ENCODE measurements at places on chromosomes 16 and 17.

DNA sequence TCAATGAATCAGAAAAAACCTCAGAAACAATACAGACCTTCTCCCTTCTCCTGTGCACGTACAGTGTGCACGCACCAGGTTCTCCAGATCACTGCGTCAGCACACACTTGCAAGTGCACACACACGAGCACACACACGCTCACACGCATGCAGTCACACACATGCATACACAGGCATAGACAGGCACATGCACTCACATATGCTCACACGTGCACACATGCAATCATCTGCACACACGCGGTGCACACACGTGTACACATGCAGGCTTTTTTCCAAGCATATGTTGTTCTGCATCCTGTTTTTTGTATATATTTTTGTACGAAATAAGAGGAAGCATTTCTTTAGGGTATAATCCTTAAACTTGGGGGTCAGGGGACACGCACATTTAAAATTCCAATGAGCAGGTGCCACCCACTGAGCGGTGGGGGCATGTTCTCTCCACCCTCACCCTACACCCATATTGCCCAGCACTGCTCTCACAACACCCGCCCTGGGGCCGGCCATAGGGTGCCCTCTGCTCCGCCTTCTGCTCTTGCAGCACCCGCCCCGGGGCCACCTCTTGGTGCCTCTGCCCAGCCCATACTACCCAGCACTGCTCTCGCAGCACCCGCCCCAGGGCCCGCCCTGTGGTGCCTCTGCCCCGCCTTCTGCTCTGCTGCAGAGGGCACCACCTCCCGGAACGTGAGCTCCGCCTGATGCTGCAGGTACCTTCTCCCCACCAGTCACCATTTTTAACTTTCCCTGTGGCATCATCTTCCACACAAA is 20.9 kb downstream of the KLHDC4 start:
- no peak for DNase-seq

DNA sequence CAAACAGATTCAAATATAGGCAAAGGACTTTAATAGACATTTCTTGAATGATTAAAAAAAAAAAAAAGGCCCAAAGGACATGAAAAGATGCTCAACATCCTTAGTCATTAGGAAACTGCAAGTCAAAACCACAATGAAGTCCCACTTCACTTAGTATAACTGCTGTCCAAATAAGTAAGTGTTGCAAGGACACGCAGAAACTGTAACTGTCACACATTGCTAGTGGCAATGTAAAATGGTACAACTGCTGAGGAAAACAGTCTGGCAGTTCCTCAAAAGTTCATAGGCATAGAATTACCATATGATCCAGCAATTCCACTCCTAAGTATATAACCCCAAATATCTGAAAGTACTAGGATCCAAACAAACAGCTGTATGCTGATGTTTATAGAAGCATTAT is 112.7 kb downstream of the BRIP1 start:
- DNase-seq = no peak

DNA sequence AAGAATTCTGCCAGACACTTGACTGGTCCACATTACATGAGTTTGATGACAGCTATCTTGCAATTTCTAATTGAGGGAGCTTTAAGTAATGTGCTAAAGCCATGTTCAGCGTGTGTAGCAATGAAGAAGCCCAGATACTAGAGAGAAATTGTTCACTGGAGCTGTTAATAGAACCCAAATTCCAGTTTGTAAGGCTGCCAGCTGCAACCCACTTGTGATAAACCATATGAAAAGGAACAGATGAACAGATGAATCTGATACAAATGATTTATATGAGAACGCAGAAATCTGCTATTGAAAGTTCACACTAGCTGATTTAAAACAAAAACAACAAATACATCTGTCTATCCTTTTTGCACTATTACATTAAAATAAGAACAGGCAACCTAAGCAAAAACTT is 6.2 kb downstream of the NACA2 start:
- no peak for DNase-seq

DNA sequence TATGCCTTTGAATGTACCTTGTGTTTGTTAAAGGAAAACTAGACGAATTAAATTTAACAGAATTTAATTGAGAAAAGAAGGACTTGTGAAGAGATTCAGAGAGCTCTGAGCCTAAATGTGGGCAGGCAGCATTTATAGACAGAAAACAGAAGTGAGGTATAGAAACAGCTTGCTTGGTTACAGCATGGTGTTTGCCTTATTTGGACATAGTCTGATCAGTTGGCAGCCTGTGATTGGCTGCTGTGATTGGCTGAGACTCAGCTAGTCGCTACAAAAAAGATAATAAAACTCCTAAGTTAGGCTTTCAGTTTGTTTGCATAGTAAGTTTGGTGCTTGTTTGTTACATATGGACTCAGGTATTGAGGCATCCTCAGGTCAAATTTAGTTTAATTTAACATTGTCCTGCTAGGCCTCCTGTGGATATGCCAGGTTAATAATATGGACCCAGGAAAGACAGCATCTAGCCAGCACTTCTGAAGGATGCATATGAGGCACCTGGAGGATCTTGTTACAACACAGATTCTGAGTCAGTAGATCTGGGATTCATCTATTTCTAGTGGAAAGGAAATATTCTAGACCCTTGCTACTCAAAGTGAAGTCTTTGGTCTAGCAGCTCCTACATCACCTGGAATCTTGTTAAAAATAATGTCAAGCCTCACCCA is 43.4 kb downstream of the SLFN5 start:
- DNase-seq = no peak

DNA sequence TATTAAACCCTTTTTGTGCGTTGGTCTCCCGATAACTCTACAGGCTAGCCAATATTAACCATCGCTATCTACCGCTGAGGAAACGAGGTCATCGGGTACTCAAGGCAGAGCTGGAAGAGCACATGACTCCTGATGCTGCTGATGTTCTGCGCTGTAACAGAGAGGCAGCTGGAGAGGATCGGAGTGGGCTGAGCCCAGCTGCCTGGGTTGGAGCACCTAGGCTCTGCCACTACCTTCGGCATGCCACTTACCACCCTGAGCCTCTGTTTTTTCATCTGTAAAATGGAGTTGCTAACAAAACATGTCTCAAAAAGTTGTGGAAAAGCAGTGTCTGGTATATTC is 432 bp upstream of the SLC46A1 start:
- no peak for DNase-seq

GRCh38 chr16:77960766-77961165 is 61.6 kb upstream of the CLEC3A start:
- no peak for DNase-seq

GRCh38 chr17:8806926-8807550 is 7.9 kb upstream of the MFSD6L start:
- DNase-seq = no peak

Data from cerebellar nuclear complex (tissue), 1 donor.